Hepatocyte (in vitro differentiated cells): ENCODE measurements at places on chromosomes 4 and X.

DNA sequence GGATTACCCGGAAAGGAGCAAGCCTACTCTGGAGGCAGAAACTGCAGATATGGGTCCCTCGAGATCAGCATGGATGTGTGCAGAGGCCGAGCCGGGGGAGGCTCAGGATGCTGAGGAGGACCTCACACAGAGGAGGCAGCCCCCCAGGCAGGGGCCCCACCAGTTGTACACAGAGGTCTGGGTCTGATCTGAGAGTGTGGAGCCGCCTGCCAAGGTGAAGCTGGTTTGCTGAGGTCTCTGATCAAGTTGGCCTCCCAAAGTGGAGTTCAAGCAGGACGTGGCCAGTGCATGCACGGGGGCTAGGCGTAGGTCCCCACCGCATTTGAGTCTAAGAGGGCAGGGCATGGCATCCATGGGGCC, 35.0 kb downstream of the ACOX3 start:
- no peak for DNase-seq

- no peak for DNase-seq
Measured at GRCh38 chr4:86502081-86502480, 92.0 kb upstream of the PTPN13 start.

GRCh38 chr4:186806679-186807421, 83.2 kb upstream of the FAT1 start:
- no peak for DNase-seq

GRCh38 chr4:43846111-43846587, 602.5 kb downstream of the KCTD8 start:
- DNase-seq, result no peak

DNA sequence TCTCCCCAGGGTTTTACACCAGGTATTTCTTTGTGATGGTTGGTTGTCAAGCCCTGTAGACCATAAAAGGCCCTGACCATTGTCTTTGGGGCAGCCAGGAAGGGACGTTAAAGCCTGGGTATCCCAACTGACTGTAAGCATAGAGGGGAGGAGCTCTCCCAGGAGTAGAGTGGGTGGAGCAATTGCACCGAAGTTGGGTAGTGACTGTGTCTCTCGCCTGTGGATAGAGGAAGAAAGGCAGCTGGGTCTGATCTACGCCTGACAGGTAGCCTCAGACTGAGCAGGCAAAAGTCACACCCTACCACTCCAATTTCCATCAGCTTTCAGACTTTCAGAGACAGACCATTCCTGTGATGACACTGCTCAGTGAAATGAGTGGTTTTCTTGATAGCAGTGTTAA, 123.3 kb downstream of the KLHL8 start:
- DNase-seq, result no peak

- no peak for DNase-seq
Measured at GRCh38 chr4:2163311-2163821, 78.6 kb downstream of the HAUS3 start.

GRCh38 chrX:114959729-114960128, 57.7 kb downstream of the IL13RA2 start:
- DNase-seq, result peak; percentile 19

GRCh38 chr4:69092190-69092589, 4.1 kb upstream of the UGT2B7 start:
- DNase-seq, result no peak

DNA sequence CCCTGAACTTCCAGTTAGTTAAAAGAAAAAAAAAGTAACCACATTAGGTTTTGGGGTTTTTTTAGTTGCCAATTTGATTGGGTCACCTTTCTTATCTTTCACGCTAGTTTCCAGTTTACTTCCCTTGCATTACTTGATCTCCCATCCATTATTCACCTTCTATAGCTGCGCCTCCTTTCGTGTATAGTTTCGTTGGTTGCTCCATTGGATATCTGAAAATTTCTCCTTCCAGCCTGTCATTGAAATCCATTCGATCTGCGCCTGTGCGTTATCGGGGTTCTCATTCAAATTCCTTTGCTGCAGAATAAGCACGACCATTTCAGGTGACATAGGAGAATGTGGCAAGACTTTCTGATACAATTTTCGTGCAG, 764 bp downstream of the TRAPPC11 start:
- DNase-seq, result peak; percentile 13

GRCh38 chr4:157664726-157665125, 444.2 kb downstream of the GRIA2 start:
- DNase-seq, result no peak

DNA sequence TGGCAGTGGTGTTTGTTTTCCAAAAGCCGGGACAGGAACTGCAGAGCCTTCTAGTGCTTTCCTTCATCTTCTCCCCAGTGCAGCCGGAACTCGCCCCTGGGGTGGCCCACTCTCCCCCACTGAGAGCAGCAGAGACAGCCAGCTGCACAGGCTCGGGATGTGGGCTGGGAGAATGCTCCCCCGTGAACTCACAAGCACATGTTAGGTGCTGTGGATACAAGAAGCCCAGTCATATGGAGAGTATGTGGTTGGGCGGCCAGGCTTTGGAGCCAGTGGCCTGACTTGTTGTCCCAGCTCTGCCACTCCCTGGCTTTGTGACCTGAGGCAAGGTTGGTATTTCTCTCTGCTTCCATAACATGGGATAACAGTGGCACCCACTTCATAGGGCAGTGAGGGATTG, 9.4 kb upstream of the KIAA0232 start:
- no peak for DNase-seq

DNA sequence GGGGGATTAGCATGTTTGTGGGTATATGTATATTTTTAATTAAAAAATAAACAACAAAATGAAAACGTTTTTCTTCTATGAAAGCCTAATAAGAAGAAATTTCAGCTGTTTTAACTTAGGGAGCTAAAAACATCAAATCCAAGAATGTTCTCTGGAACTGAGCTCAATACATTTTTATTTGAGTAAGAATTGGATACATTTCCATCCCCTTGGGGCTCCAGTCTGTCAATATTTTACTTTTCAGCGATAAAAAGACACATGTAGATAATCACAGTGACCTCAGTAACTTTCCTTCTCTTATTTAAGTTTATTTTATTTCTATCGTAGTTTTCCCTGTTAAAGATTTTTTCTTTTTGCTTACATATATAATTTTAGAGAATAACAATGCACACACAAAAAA, 59.3 kb downstream of the ELOVL6 start:
- no peak for DNase-seq

DNA sequence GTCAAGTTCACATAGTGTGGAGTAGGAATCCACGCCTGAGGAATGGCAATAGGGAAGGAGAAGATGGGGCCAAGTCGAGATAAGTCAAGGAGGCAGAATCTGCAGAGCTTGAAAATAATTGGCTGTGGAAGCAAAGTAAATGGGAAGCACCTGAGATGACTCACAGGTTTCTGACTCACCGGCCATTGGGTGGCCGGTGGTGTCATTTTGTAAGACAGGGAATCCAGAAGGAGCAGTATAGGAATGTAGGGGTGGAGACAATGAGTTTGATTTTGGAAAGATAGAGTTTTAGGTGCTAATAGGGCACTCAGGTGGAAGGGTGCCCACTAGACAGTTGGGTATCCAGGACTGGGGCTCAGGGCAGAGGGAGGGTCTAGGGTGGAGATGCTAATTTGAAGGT, 201.0 kb upstream of the MAMLD1 start:
- DNase-seq, result no peak

GRCh38 chrX:499870-500364, 113.2 kb upstream of the PPP2R3B start:
- DNase-seq, result no peak
